ENCODE measurements at places on chromosomes 4 and X.
A peak's percentile ranks its signal among the peaks of the same experiment; 100 is the strongest.

- DNase-seq, result no peak
Observed at GRCh38 chr4:165609653-165610052, 230.8 kb downstream of the CPE start.

DNA sequence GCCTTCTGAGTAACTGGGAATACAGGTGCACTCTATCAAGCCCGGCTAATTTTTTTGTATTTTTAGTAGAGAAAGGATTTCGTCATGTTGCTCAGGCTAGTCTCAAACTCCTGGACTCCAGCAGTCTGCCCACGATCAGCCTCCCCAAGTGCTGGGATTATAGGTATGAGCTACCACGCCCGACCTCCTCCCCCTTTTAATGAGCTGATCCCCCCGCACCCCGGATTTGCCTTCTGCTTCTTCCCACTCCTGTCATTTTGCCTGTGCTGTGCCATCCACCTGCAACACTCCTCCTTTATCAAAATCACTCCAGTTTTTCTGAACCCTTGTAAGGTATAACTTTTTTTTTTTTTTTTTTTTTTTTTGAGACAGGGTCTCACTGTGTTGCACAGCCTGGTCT lies 33.4 kb downstream of the SPINK2 start:
- no peak for DNase-seq

GRCh38 chrX:15567267-15567666 lies 33.5 kb downstream of the ACE2 start:
- DNase-seq, result no peak

GRCh38 chrX:100083211-100083610 lies 326.9 kb downstream of the PCDH19 start:
- no peak for DNase-seq

DNA sequence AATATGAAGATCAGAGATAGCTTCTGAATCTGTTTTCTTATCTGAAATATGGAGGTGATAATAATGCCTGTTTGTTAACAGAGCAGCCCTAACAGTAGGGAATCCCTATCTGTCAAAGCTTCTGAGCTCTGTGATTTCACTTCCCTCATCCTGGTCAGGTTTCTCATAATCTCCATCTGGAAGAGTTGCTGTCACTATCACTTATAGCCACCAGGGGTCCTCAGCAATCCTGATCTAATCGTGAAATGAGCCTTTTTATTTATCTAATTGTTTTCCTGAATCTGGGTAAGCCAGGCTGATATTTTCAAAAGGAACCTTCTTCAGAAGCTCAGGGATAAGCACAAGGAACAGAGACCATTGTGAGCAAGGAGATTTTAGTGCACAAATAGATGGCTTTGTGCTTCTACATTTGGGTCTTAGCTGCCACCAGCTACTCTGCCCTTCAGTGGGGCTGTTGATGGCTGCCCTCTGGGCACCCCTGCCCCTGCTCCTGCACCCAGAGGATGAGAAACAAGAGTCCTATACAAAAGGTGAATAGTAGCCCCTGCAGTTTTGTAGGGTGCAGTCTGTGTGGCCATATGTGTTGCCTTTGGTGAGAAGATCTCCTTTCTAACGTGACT lies 196.4 kb upstream of the RADX start:
- peak; percentile 4 for DNase-seq

GRCh38 chrX:139179592-139179991 lies 350.9 kb upstream of the F9 start:
- no peak for DNase-seq

GRCh38 chr4:155532373-155533085 lies 134.1 kb upstream of the GUCY1A1 start:
- no peak for DNase-seq

GRCh38 chr4:1492142-1492457 lies 85.9 kb upstream of the NKX1-1 start:
- DNase-seq, result no peak

- DNase-seq, result no peak
Observed at GRCh38 chr4:61614231-61614630, 414.1 kb downstream of the ADGRL3 start.

DNA sequence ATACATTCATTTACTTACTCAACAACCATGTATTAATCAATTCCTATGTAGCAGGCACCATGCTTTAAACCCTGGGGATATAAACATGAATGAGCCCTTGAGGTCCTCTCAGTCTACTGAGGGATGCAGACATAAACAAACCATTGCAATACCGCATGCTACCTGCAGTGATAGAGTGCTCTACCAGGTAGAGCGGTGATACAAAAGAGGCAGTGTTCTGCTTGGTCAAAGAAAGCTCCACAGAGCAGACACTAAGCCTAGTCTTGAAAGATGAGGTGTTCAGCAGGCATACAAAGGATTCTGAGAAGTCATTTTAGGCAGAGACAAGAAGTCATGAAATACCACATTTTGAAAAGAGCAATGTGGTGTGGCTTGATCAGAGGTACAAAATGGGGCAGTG lies 26.9 kb upstream of the AMOT start:
- DNase-seq, result no peak

DNA sequence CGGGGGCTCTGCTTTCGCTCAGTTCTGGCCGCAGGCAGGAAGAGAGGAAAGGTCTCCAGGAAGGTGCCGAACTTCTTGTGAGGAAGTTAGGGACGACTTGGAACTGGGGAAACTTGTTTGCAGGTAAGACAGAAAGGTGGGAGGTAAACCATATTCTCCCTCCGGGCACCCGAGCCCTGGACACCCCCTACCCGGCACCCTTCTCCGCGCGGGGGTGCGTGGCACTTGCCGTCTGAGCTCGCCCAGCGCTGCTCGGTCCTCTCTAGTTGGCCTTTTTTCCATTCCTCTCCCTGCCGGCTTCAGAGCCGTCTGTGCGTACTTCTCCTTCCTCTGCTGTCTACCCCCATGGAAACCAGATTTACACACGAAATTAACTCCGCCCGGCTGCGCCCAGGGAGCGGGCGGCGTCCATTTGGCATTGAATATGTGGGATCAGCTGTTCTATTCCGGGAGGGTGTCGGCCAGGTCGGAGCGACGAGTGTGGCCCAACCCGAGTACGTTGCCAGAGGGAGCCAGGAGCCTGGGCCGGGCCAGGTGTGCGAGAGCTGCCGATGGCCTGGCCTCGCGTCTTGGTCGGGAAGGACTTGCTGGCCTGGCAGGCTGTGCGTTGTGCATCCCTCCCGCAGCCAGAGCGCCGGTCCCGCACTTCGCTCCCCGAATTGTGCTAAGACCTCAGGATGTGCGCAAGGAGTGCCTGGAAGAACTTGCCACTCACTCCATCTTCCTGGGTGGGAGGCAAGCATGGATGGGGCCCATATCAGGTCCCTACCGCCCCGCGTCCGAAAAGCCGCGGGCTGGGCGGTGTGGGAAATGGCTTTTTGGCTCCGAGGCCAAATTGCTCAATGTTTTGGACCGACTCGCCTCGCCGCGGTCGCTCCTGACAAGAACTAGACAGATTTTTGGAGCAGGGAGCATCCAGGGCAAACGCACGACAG lies 1.7 kb downstream of the PDGFRA start:
- no peak for DNase-seq

GRCh38 chrX:56000174-56000573 lies 232.0 kb upstream of the KLF8 start:
- no peak for DNase-seq

DNA sequence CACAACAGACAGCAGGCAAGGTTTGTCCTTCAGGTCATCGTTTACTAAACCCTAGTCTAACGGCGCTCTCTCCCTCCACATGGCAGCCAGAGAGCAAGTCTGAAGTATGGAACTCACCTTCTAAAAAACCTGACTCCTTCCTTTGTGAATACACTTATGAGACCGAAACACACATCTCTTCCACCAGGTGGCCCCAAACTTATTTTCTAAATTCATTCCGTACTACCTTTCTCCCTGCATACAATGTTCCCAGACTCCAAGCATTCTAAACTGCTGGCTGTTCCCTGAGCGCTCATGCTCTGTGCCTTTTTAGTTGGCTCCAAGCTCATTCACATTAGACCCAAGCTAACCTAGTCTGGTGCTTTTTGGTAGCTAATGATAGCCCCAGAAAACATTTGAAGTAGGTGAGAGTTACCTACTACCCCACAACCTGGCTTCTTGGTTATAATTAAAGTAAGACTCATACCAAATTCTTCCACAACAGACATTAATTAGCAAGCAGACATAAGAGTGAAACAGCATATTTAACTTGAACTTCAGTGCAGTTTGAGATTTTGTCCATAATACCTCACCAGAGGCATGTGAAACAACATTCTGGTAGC lies 67.6 kb upstream of the DCLK2 start:
- DNase-seq, result peak; percentile 65

DNA sequence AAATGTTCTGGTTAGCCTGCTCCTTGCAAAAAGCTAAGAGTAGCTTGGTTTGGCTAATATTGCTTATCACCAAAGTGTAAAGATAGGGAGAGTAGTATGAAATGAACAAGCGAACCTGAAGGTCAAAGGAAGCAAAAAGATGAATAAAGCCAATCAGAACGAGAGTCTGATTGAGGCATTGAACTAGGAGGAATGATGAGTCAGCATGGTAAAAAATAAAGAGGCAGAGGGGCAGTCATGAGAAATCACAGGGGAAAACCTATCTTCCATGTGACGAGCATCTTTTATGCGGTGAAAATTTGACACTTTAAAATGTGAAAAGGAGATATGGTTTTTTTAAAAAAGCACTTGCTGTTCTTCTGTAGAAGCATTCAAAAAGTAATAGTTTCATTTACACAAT lies 533.7 kb downstream of the SPOCK3 start:
- DNase-seq, result no peak

DNA sequence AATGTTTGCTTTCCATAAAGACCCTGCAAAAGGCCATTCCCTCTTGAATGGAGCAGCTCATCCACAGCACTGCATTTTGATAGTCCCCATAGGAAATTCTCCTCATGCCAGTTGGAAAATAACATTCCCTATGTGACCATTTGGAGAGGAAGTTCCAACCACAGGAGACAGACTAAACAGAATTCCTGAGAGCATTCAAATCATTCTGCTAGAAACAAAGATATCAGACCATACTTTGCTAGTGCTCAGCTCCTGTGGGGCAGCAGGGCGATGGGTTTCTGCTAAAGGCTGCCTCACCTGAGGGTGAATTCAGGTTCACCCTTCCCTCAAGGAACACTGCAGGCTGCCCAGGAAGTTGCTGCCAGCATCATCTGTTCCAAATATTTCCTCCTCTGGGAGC lies 58.8 kb downstream of the LNX1 start:
- DNase-seq, result no peak

DNA sequence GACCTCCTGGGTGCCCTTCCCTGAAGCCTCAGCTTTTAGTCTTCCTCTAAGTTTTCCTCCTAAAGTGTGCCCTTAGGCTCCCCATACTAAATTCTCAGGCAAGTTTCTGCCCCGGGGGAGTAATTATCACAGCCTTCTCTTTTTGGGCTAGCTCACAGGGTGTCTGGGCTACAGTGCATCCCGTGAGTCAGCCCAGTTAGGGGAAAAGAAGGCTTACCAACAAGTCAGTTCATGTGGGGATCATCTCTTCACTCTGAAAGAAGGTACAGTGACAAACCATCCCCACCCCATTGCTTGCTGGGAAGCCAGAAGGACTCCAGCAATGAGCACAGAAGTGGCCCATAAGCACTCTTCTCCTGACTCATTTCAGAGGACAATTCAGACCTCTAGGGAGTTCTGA lies 134.7 kb upstream of the FAM9C start:
- no peak for DNase-seq

DNA sequence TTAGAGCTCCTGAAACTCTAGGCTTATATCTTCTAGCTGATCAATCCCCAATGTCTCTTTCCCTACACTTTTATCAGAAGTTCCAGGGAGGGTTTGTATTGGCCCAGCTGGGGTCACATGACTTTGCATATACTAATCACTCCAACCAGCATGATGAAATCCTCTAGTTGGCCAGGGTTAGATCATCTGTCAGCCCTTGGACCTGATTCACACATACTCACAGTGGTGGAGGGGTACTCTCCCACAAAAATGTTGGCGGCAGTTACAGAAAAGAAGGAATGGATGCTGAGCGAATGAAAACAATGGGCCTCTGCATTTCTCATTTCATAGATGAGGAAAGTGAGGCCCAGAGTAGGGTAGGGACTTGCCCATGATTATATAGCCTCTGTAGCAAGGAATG lies 151.1 kb downstream of the PJA1 start:
- peak; percentile 89 for DNase-seq

GRCh38 chr4:155134136-155134535 lies 74.3 kb upstream of the NPY2R start:
- DNase-seq, result no peak

GRCh38 chr4:165359506-165359905 lies 19.3 kb upstream of the CPE start:
- peak; percentile 50 for DNase-seq

DNA sequence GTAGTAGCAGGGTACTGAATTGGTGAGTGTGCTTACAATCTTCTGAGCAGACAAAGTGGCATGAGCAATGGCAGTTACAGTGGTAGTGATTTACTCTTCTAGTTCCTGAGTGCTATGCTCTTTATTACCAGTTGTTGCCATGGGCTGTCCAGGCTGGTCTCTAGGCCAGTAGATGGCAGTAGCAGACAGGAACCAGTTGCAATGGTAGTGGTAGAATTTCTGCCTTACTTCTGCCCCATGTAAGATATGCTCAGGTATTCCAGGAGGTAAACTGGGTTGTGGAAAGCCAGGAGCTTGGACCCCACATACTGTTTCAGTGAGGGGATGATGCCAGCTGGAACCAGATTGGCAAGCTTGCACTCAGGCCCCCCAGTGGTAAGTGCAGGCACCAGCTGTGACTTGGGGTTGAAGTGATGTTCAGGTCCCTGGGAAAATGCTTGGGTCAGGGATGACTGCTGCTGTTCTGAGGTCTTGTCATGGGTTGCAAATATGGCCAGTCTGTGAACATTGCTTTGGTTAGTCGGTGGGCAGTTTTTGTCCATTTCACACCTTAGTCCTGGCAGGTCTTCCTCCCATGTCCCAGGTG lies 63.0 kb upstream of the ZXDB start:
- DNase-seq, result no peak

DNA sequence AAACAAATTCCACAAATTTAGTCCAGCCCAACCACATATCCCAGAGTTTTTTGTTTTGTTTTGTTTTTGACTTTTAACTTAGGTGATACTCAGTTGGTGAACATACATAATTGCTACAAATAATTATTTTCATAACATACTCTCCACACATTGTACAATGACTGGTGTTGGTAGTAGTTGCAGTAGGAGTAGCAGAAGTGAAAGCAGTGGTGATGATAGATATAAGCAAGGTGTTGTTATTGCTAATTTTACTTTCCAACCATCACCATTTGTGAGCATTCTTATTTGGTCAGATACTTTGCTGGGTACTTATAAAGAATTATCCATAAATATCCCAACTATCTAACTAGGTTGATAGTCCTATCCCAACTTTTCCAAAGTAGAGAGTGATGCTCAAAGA lies 47.3 kb downstream of the ARHGAP24 start:
- DNase-seq, result no peak

DNA sequence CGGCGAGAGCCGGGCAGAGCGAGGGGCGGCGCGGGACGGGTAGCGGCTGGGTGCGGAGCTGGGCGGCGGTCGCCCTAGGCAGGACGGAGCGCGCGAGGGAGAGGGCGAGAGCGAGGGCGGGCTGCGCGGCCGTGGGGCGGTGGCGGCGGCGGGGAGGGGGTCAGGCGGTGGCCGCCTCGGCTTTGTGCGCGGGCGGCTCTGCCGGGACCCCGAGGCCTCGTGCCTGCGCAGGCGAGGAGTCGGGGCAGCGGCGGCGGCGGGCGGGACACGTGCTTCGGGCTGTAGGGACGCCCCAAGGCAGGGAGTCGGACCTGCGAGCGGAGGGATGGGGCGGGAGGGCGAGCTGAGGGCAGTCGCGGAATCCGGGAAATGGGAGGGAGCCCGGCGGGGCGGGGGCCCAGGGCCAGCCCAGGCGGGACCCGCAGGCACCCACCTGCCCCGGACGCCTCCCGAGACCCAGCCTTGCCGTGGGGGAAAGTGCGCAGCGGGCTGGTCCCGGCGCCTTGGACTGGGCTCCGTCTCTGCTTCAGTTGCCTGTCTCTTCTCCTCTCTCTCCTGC lies 465 bp downstream of the BMPR1B start:
- DNase-seq, result no peak

- DNase-seq, result no peak
Observed at GRCh38 chrX:274904-275475, 6.2 kb upstream of the PLCXD1 start.
